ENCODE measurements at places on chromosomes 2 and 18.

GRCh38 chr2:27890924-27891672 is 569 bp downstream of the BABAM2 start:
- peak; percentile 63 for DNase-seq

DNA sequence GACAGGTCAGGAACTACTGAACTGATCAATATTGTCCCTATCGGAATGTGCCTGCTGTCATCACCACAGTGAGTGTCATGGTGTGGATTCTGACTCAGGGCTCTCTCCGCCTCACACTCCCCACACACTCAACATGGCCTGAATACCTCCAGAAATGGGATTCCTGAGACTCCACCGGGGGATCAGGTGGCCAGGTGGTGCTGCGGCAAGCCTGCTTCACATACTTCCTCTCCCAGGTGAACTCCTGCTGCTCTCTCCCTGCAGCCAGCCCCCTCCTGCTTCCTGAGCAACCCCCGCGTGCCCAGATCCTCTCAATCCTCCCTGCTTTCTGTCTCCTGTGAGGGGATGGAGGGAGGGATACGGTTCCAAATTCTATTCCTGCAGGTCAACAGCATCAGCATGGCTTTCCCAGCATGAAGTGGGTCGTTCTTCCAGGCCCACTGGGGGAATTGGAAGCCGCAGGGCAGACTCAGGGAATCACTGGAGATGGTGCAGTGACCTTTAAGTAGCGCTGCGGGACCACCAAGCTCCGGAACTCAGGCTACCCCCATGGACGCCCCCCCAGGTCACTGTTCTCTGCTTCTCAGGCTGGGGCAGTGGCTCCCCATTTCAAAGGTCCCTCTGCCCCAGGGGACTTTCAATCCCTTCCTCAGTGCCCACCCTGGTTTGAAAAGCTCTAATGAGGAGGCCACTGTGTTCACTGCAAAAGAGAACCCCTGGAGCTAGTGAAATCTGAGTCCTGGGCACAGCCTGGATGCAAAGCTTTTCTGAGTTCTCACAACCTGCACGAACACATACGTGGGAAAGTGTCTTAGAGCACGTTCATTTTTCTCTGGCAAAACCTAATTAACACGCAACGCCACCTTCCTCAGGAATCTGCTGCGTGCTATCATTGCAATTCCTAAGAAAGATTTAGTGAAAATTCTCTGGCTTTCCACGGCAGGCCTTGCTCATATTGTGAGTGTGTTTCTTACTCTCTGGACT is 168.4 kb downstream of the ZFP36L2 start:
- DNase-seq: no peak

GRCh38 chr2:226837787-226838603 is 2.1 kb downstream of the RHBDD1 start:
- DNase-seq: no peak

- no peak for DNase-seq
Measured at GRCh38 chr18:2459886-2460285, 111.4 kb downstream of the METTL4 start.

DNA sequence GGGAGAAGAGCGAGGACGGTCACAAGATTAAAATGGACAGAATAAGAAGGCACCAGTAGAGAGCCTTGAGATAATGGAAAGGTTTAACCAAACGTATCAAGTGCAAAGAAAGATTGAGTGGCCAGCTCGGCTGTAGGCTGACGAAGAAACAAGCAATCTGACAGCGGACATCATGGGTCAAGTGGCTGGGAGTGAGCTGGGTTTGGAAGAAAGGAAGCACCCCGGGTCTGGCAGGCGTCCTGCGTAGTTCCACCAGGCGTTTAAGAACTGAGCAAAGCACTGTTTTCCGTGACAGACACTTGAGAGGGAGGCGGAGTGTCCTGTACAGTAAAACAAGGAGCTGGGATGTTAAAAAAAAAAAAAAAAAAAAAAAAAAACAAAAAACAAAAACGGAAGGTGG is 27.1 kb downstream of the DAPL1 start:
- DNase-seq: no peak

- no peak for DNase-seq
Measured at GRCh38 chr2:81389203-81389602, 1084.7 kb upstream of the LRRTM1 start.

DNA sequence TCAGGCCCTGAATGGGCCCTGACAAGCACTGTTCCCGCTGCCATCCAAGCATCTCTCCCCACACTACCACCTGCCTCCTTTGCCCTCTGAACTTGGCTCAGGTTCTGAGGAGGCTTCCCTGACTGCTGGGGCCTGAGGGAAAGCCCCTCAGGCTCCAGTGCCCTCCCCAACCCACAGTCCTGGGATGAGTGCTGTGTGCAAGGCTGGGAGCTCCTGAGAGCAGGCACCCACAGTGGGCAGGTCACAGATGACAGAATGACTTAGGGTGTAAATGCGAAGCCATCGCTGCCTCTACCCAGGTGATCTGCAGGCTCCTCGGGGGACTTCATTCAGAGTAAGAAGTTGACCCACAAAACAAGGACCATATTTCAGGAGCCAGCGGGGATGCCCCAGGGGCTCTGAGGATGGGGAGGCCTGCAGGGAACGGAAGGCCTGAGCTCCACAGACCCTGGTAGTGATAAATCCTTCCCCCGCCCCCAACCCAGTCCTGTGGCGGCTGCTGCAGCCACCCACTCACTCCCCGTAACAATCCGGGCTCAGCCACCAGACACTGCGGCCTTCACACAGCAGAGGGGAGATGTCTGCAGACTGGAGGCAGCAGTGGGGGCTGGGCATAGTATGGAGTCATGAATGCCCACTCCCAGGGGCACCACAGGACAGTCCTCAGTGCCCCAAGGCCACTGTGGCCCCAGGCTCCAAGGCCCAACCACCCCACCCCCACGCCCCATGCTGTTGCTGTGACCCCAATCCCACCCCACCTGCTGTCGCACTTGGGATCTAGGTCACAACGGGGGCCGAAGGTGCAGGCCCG is 8.9 kb downstream of the BIN1 start:
- DNase-seq: peak; percentile 46

DNA sequence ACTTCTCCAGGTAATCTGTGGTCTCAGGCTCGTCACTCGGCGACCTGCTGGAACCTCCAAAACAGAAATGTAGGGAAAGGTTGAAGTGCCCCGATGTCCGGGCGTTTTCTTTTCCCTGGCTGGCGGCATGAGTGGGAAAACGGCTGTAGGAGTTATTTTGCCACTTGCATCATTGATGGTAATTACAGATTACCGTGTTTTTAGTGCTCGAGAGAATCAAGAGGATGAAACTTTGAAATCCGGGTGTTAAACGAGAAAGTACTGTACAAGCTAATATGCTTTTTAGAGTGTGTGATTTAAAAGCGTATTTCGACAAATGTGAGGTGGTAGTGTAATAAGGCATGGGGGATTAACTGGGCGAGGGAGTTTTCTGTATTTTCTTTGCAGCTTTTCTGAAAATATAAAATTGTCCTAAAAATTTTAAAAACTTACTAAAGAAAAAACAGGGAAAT is 819 bp downstream of the GRHL1 start:
- no peak for DNase-seq

DNA sequence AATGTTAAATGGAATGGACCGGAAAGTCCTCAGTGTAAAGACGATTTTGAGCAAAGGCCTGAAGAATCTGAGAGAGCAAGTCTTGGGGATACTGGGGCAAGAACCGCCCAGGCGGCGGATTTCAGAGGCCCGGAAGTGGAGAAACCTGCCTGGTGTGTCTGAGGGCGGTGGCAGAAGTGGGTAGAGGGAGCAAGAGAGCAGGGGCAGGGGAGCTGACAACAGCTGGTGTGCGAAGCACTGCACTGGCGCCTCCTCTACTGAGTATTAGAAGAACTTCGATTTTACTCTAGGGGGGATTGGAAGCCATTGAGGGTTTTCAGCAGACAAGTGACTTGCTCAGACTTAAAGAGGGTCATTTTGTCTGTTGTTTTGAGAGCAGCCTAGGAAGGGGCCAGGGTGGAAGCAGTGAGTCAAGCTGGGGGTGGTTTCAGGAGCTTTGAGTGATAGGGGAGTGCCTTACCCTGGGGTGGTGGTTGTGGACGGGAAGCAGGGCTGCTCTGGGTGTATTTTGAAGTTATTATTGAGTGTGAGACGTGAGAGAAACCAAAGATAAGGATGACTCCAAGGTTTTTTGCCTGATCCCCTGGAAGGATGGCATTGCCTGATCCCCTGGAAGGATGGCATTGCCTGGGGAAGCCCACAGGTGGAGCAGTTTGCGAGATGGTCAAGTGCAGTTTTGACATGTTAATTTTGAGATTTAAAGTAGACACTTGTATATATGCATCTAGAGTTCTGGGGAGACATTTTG is 52.5 kb downstream of the ZNF236 start:
- DNase-seq: peak; percentile 9

DNA sequence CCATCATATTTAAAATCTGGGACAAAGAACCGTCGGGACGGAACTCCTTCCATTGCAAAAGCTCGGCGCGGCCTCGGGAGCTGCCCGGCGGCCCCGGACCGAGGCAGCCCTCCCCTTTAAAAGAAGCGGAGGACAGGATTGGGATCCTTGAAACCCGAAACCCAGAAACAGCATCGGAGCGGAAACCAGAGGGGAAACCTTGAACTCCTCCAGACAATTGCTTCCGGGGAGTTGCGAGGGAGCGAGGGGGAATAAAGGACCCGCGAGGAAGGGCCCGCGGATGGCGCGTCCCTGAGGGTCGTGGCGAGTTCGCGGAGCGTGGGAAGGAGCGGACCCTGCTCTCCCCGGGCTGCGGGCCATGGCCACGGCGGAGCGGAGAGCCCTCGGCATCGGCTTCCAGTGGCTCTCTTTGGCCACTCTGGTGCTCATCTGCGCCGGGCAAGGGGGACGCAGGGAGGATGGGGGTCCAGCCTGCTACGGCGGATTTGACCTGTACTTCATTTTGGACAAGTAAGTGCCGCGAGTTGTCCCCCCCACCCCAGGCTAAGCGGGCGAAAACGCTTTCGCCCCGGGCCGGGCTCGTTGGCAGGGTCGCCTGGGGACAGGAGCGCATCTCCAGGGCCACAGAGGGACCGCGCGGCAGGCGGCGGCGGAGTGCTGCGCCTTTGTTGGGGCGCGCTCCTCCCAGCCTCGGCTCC is at the start of gene ANTXR1:
TSS of gene ANTXR1 (plus strand) at position 38 of the 698 bp plus-strand sequence. CDS start at position 359, 321 bp downstream.
- DNase-seq: peak; percentile 83

- DNase-seq: no peak
Measured at GRCh38 chr2:188786368-188786841, 187.8 kb upstream of the COL3A1 start.

DNA sequence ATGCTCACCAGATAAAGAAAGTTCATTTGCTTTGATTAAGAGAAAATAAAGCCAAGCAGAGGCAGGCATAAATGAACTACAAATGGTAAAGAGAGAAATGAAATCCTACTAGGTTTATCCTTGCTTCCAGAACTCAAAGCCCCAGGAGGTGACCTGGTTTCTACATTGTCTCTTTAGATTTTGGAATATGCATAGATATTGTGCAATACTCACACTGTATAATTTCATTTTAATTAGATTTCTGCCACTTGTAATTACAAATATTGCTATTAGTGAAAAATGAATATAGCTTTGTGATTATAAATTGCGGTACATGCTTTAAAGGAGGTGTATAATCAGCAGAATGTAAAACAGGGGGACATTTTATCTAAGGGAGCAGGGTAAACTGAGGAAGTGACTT is 76.9 kb upstream of the NRXN1 start:
- no peak for DNase-seq

- DNase-seq: no peak
Measured at GRCh38 chr2:11279398-11279797, 65.0 kb downstream of the ROCK2 start.

GRCh38 chr2:161166538-161167409 is 6.5 kb downstream of the TANK start:
- DNase-seq: no peak

DNA sequence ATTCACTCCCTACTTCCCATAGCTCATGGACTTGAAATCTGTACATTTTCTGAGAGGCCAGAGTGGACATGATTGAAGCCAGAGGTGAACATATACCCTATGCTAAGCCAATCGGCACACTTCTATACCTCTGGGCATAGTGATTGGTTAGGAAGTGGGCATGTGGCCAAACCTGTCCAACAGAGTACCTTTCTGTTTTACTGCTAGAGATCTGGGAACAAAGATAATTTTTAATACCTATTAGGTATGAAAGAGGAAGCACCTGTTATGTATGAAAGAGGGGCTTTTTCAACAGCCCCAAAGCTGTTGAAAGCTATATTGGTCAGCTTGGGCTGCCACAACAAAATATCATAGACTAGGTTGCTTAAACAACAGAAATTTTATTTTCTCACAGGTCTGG is 27.7 kb downstream of the METTL8 start:
- DNase-seq: no peak

- DNase-seq: no peak
Measured at GRCh38 chr2:229118336-229118735, 152.8 kb downstream of the PID1 start.

DNA sequence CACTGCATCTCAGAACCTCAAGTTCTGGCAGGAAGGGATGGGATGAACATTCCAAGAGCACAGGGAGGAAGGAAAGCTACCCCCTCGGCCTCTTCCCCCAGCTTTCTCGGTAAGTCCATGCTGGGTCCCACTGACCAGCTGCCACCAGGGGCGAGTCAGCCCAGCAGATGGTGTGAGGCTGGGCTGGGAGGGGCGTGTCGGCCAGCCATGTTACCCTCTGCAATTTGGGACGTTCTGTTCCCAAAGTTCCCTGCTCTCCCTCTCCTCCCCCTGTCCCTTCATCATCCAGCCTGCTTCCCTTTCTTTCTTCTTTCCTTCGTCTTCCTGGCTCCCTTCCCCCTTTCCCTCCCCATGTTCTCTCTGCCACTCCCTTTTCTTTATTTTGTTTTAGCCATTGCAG is 74.3 kb upstream of the TNP1 start:
- DNase-seq: no peak

DNA sequence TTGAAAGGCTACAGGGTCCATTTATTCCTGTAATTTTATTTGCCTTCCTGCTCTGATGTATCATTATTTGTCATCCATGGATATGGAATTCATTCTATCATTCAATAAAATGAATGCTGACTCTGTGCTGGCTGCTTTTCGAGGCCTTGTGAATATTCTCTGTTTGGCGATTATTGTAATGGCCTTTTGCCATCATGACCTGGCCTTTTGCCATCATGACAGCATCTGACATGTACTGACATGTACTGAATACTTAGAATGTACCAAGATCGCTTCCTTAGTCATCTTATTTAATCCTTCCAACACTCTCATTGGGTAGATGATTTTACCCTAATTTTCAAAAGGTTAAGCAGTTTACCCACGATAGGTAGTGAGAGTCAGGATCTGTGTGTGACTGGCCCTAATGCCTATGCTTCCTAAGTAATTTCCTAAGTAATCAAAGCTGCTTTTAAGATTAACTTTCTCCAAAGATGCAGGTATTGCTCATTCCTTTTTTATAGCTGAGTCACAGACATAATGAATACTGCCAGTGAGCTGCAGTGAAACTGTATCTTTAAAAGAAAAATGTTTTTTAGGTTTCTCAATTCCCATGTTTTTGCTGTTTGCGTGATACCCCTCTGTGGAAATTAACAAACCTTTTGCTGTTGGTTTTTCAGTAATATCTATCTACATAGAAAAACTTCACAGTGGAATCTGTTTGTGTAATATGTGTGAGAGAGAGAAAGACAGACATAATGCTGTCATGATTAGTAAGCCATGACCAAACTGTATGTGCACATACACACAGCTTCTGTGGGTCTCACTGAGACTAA is 127.8 kb downstream of the CERS6 start:
- DNase-seq: no peak

- DNase-seq: no peak
Measured at GRCh38 chr2:120869730-120870466, 134.2 kb downstream of the GLI2 start.

Data from SK-N-DZ (cell line).